NCI-H2081 (cell line): ENCODE measurements at places on chromosomes 5 and 9.

DNA sequence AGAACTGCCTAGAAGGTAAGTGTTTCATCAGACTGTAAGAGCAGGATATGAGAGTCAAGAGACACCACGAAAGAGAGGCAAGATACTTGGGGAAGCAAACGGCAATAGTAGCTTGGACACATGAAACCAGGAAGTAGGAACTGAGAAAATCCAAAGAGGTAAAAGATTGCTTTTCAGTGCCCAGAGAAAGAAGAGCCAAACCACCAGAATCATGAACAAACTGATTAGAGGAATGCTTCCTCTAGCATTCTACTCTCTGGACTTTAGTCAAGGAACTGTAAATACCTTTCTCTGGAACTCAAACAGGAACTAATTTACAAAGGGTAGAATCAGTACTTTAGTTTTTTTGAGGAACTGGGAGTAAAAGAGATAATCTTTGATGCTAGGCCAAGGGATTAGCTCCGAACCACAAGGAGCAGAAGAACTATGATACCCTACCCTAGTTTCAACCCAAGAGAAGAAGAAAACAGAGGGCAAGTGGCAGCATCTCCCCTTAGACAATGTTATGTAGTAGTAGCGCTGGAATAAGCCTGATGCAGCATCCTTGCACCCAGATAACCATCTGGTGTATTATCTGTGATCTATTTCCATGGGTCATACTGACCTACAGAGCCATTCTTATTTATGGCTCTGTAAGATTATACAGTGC lies 41.3 kb downstream of the EFCAB9 start:
- DNase-seq = no peak

DNA sequence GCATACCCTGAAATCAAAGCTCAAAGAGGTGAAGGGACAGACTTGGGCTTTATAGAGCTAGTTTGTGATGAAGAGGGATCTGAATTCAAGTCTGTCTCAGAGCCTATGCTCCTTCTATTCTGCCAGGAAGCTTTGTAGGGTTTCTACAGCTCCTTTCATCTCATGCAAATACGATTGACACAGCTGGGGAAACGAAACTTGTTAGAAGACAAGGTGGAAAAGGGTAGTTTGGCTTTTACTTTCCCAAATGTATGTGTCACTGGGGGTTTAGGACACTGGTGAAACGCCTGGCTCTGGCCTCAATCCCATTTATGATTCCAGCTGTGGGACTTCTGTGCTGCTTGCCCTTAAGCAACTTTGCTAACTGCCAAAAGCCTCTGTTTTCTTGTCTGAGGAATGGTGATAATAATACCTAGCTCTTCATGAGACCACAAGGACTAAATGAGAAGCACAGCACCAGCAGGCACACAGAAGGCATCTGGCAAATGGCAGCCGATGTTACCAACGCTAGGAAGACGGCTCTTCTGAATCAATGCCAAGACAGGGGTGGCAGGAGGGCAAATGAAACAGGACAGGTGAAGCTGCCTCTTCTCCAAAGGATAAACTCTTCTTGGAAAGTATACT lies 70.3 kb upstream of the EQTN start:
- no peak for DNase-seq

DNA sequence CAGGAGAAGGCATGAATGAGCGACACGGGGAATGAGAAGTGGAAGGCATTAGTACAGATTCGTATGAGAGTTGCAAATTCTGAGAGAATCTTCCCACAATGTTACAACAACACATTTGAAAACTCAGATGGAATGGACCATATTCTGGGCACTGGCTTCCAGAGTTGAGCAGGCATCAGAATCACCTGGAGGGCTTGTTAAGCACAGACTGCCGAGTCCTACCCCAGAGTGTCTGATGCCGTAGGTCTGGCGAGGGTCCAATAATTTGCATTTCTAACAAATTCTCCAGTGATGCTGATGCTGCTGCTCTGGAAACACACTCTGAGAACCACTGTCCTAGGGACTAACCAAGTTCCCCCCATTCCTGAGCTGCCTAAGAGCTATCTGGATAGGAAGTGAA lies 2.9 kb upstream of the TLX3 start:
- DNase-seq = no peak

DNA sequence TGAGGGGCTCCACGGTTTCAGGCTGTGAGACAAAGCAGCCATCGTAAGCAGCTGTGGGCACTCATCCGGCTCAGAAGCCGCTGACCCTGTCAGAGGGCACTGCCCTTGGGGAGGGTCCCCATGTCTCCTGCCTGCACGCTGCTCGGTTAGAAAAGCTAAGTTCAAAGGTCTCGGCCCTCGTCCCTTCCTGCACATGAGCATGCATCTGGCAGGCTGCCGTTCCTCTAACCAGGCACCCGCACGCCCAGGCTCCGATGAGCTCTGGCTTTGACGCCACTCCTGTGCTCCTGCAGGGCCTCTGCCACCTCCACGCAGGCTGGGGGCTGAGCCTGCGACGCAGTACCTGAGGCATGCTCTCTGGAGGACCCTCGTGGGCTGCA lies 51.3 kb downstream of the NKD2 start:
- no peak for DNase-seq

DNA sequence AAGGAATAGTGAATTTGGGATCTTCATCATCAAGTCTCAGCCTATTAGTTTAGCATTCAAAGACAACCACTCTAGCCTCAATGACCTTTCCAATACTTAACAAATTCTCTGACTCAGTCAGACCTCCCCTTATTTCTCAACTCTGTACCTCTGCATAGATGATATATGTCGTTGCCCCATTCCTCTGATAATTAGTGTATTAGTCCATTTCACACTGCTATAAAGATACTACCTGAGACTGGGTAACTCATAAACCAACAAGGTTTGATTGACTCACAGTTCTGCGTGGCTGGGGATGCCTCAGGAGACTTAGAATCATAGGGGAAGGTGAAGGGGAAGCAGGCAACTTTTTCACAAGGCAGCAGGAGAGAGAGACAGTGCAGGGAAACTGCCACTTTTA lies 8.9 kb downstream of the MRPL22 start:
- no peak for DNase-seq

DNA sequence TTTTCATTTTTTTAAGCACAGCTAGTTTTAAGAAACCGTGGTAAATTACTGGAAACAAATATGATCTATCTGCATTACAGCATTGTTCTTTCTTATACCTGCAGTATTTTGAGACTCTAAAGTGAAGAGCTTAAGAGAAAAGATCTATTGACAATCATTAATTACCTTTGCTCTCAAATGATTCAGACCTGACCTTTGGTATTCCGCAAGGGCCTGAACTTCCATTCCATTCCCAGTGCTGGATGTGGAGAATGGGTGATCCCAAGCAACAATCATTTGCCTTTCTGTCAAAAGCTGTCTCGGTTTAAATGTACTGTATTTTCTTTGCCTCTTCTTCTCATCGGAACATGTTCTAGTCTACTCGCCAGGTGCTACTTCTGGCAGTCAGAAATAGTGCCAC lies 18.9 kb downstream of the NREP start:
- DNase-seq = no peak

DNA sequence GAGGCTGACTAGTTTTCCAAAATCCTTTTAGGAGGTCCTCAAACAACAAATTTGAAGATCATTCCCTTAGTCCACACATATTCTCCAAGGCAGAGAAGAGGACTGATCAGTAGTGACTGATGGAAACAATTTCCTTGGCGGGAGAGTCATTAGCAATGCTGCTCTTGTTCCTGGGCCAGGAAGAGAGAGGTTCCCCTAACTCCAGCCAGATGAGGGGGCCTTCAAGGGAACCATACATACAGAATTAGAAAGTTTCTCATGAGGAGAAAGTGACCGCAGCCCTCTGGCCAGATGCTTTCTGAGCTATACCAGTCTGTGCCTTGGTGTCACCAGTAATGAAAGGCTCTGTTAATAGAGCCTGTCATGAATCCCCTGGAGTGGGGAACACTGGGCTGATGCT lies 539.4 kb downstream of the BNC2 start:
- DNase-seq = no peak

- DNase-seq = peak; percentile 76
Observed at GRCh38 chr5:176609724-176610434, at the start of gene GPRIN1. GPRIN1 (minus strand) TSS chr5:176610156; CDS start chr5:176599834, 10,322 bp downstream.

DNA sequence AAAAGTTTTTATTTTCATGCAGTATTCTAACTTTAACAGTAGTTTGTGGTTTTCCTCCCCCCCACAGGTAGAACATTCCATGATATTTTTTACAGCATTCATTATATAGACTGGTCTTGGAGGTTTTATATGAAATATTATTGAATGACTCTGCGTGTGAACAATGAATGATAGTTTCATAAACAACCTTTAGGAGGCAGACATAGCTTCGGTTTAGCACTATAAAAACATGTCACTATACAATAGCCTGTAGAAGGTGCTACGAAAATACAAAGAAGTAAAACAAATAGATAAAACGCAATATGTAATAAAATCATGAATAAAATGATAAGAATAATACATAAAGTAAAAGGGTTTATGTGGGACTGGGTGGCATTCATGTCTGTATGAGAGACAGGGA lies 8.5 kb downstream of the KLF4 start:
- no peak for DNase-seq

DNA sequence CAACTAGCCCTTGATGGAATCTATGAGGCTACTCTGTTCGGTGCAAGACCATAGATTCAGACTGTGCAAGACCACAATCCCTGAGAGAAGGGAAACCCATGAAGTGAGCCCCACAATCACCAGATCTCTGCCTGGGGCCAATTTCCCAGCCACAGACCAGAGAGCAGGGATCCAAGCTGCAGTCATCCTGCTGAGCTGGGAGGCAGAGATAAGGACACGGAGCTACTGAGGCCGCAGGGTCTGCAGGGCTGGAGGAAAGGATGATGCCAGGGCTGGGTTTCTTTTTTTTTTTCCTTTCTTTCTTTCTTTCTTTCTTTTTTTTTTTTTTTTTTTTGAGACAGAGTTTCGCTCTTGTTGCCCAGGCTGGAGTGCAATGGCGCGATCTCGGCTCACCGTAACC lies 47.7 kb upstream of the FUBP3 start:
- DNase-seq = no peak

DNA sequence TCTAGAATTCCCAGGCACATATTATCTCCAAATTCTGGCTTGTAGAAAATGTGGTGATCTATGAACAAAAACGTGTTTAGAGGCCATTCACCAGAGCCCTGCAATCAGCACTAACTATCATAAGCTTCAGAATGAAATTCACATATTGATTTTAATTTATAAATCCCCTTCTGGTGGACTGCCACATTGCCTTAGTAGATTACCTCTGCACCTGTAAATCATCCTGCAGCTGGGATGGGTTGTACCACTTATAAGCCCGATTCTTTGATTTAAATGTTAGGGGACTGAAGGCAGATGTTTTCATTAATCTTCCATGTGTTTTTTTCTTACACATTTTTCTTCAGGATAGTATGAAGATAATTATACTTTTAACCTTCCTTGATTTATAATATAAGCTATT lies 140.7 kb upstream of the PTPRD start:
- DNase-seq = no peak

DNA sequence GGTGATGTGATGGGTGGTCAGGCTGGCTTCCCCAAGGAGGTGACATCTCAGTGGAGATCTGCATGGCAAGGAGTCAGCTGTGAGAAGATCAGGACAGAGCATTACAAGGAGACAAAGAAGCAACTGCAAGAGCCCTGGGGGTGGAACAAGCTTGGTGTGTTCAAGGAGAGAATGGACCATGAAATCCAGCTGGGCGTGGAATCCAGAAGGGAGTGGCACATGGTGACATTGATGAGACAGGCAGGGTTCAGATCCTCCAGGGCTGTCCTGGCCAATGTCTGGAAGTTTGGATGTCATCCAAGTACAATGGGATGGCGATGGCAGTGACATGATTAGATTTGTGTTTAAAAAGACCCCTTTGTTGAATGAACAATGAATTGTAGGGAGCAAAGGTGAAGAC lies 175.6 kb downstream of the MACROH2A1 start:
- DNase-seq = no peak

- no peak for DNase-seq
Observed at GRCh38 chr5:75199946-75200345, 36.7 kb downstream of the ANKRD31 start.

DNA sequence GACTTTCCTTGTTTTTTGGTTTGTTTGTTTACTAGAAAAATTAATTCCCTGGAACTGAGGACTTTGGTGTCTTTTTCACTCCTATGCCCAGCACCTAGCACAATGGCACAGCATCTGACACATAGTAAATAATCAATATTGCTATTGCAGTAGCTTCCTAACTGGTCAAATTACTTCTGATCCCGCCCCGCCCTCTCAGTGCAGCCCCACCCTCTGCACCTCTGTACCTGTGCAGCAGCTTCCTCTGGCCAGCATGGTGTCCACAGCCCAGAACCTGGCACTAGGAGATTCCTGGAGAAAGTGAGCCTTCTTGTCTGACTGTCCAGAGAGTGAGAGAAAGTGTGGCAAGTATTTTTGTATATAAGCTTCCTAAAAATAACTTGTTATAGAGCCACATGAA lies 343.2 kb downstream of the ZNF608 start:
- DNase-seq = no peak

GRCh38 chr5:74507370-74508005 lies 133.0 kb downstream of the ENC1 start:
- no peak for DNase-seq

GRCh38 chr9:78830301-78830700 lies 533.4 kb downstream of the PSAT1 start:
- DNase-seq = no peak

DNA sequence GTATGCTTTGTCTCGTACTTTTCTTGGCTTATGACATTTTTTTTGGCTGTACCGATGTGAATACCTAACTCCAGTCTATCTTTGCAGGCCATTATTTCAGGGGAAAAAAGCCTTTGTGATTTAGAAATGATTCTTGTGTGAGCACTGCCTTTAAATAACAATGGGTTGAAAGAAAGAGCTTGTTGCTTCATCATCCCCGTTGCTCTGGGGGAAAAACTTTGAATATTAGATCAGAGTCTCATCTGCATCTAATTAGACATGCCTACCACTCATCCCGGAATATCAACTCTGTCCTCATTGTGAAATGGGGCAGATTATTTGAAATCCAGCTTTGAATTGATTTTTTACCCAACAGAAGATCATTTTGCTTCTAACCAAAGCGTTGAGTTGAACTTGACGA lies 13.5 kb downstream of the CXCL14 start:
- no peak for DNase-seq

GRCh38 chr5:107063511-107063910 lies 607.2 kb downstream of the EFNA5 start:
- no peak for DNase-seq
